ENCODE measurements at places on chromosomes 2 and 18.

DNA sequence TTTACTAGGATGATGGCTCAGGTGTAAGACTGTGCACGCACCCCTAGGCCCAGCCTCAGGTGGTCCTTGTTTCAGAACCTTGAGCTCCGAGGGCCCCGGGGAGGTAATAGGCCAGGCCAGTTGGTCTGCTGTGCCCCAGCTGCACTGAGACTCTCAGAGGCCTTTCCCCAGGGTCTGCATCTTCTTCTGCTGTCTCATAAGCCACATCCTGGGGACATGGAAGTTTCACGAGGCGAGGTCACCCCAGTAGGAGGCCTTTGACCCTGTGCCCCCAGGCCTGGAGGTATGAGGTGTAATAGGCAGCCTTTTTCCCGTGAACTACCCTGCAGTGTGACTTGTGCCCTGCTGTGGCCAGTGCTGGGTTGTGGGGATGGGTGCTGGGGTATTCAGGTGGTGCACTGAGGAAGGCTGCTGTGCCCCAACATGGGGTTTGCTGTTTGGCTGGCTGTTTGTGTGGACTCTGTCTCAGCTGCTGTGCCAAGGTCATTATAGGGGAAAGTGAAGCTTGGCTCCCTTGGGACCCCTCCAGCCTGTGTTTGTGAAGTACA, 6.9 kb downstream of the OXER1 start:
- no peak for DNase-seq

GRCh38 chr2:70086278-70086837, 919 bp upstream of the PCBP1 start:
- peak; percentile 70 for DNase-seq

DNA sequence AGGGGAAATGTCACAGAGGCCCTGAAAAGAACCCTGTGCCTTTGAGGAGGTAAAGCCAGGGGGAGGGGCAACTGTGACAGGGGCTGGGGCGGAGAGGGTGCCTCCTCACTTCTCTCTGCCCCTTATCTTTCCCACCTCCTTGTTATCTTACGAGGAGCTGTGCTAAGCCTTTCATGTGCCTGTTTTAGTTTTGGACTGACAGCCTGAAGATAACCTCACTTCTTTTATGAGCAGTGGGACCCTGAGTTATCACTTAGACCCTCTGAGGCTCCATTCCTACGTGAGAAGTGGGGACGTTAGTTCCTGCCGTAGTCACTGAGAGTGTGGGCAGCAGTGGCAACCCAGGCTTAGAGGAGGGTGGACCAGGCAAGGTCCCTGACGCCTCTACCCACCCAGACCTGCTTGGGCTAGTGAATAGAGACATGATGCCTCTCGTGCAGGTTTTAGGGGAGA, 39.5 kb upstream of the LBH start:
- no peak for DNase-seq

- DNase-seq, result no peak
These were observed 5.8 kb upstream of the ABCB11 start for GRCh38 chr2:169036736-169037440.

DNA sequence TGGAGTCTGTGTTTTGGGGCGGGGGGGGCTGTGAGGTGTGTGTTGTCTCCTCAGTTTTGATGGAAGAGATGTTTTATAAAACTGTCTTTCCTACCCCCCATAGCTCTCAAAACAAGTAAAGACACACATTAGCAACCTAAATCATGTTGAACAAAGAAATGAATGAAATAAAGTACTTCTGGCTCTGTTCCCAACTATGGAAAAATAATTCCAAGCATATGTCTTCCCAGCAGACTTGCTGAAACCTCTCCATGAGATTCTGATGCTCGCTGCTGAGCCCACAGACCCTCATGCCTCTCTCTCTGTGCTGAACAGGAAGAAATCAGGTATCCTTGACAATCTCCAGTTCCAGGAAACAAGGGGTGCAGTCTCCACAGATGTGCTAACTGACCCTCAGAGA, 226.7 kb upstream of the KLHL29 start:
- no peak for DNase-seq

DNA sequence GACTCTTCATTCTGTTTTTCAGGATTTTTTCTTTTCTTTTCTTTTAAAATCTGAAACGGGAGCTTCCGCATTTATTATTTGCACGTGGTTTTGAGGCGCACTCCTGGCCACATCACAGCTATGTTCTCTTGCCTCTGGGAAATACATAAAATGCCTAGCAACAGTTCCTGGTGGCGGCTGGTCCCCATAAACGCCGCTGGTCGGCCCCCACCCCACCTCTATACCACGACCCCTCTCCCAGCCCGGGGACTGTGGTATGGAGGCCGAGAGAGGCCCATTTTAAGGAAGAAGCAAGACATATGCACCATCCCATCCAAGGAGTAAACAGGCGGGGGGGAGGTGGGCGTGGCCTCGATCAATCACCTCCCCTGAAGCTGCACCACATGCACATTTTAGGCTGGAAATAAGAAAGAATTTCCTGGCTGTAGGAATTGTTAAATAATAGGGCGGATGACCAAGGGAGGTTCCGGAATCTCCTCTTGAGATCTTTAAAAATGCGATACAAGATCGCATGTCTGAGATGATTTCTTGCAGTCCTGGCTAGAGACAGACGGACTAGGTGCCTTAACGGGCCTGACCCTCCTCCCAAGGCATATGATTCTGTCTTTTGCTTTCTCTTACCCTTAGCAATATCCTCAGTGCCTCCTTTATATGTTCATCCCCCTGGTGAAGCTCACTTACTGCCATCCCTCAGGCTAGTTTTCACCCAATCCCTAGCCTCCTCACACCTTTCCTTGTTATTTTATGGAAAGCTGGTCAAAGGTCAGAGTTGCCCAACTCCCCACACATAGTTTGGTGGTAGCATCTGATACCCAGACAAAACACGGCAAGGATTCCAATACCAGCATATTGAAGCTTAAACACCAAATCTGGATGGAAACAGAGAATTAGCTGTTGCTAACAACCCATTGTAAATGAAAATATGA, 82.4 kb downstream of the BCL2 start:
- DNase-seq, result no peak

GRCh38 chr18:21054252-21054821, 57.3 kb downstream of the ROCK1 start:
- no peak for DNase-seq

- peak; percentile 41 for DNase-seq
These were observed 564 bp downstream of the GCC2 start for GRCh38 chr2:108449410-108450130.

DNA sequence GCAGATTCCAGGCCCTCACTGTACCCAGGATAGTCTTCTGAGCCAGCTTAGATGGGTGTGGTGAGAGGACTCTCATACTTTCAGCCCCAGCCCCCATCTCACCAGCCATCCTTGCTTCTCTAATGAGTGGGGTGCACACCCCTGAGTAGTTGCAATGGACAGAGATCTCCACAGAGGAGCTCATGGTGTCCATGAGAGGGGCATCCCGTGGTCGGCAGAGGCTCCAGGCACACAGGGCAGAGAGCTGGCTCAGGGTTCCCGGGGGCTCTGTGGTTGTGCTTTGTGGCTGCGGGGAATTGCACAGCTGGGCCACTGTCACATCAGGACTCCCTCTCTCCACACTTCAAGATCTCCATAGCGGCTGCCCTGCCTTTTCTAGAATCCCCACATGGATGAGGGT, 226.0 kb upstream of the PXDN start:
- DNase-seq, result no peak

DNA sequence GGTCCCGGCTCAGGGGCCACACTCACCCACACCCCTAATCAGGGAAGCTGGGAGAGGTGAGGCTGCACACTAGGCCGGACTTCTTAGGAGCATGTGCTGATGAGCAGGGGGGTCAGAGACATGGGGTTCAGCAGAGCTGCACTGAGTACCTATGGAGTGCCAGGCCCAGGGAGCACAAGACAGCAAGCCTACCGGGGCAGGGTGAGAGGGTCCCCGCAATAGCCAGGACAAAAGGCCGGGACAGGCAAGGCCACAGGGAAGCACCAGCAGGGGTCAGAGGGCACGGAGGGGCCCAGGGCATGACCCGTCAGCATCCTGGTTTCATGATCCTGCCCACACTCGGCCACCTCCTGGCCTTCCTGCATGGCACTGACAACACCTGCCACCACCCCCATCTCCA, 73.5 kb downstream of the TNS1 start:
- DNase-seq, result no peak

- no peak for DNase-seq
These were observed 31.2 kb downstream of the RBM45 start for GRCh38 chr2:178143481-178143880.

DNA sequence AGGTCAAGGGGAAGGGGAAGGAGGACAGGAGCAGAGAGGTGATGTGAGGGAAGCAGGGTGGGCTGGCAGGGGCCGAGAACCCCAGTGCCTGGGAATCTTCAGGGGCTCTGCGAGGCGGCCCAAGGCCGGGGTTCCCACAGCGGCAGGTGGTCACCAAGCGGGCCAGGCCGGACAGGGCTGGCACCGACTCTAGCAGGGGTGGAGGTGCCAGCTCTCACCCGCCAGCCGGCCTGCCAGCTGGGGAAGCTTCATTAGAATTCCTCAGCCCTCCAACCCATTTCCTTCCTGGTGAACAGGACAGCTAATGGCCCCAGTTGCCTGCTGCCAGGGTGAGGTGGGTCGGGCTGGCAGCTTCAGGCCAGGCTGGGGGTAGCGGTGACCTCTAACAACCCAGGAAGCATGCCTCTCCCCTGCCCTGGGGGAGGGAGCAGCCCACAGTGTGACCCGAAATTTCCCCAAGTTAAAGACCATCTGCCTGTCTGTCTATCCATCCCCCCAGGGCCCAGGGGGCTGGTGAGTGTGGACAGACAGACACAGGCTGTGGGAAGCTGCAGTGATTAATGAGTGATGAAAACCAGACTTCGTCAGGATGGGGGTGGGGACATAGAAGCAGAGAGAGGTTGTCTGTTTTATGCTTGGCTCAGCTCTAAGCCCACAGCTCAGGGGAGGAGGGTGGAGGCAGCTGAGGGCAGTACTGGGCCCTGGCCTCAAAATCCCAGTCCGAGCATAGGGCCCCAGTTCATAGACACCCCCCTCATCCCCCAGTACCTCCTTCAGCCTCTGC, 144.1 kb downstream of the ZFP36L2 start:
- no peak for DNase-seq

DNA sequence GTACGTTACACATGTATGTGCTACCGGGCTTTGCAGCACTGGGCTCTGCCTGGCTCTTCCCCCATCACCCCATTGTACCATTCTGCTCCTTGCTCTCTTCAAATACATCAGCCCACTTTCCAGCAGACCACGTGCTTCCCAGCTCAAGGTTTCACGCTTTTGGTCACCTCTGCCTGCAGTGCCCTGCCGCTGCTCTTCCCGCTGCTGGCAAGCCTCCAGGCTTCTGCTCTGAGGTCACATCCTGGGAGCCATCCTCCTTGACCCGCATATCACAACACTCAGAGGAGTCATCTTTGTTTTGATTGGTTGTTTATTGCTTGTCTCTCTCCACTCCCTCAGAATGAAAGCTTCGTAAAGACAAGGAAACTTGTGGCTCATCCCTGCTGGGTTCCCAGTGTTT, 34.1 kb downstream of the KIF5C start:
- DNase-seq, result no peak

- DNase-seq, result no peak
These were observed 52.9 kb upstream of the NCOA1 start for GRCh38 chr2:24438106-24438505.

DNA sequence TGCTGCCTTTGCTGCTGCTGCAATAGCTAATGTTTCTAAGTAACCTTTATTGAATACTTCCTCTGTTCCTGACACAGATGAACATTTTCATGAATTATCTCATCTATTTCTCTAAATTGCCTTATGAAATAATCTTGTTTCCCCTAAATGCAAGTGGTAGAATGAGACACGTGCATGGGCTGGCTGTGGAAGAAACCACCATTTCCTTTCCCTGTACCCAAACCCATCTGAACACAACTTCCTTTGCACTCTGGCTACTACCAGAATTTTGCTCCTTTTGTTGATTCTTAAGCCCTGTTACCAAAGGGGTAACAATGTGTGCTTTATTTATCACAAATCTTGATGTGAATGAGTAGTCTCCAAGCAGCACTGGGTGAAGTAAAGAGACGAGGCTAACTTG, 29.2 kb downstream of the AKAIN1 start:
- no peak for DNase-seq

DNA sequence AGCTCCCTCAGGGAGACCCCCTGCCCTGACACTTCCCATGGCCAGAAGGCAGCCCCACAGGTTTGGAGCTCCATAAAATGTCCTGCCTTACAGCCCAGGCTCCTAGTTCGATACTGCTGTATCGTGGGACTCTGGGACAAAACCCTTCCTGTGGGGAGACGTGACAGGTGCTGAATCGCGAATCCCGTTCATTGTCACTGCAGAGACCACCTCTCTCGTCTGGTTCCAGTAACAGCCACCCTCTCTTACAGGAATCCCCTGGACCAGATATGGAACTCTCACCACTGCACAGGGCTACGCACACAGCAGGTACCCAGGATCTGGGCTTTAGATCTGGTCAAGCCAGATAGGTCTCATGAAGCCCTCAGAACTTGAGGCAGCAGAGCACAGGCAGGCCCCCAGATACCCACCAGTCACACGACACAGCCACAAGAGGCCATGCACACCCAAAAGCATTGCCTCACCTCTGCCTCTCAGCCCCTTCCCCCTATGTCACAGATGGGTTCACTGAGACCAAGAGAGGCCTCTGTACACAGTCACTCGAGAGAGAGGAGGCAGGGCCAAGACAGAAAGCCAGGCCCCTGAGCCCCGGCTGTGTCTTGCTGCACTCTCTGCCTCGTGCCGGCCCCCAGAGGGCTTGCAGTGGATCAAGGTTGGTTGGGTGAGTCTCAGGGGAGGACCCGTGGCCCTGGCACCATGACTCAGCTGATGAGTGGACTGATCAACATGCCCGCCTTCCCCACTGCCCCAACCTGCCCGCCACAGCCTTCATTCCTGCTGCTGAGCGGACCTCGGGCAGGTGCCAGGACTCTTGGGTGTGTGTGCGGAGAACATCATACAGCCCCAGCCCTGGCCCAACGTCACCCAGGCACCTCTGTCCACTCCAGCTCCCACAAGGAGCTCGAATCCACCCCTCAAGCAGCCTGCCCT, 7.6 kb downstream of the SDC1 start:
- DNase-seq, result no peak

DNA sequence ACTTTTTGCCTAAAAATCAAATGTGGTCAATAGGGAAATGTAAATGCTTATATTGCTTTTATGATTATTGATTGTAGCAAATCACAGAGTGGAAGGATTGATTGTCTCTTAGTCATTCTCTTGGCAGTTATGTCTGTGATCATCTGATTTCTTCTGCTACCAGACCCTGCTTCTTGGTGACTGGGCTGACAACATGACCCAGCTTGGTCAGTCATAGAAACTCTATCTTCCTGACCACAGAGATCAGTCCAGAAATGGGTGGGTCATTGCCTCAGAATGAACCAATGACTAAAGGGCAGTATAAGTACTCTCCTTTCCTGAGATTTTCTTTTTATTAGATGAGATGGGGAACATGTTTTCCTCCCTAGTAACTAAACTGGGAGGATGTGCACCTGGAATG, 87.6 kb downstream of the MAIP1 start:
- no peak for DNase-seq

GRCh38 chr2:120383631-120384340, 37.9 kb downstream of the INHBB start:
- no peak for DNase-seq

GRCh38 chr2:225192869-225193268, 150.6 kb upstream of the DOCK10 start:
- DNase-seq, result no peak

- DNase-seq, result no peak
These were observed 191.7 kb upstream of the TWIST2 start for GRCh38 chr2:238655974-238656722.

Data from T-cell (primary cell).